Caudate nucleus (tissue), 63 donors: ENCODE measurements at places on chromosomes 13 and 19.

DNA sequence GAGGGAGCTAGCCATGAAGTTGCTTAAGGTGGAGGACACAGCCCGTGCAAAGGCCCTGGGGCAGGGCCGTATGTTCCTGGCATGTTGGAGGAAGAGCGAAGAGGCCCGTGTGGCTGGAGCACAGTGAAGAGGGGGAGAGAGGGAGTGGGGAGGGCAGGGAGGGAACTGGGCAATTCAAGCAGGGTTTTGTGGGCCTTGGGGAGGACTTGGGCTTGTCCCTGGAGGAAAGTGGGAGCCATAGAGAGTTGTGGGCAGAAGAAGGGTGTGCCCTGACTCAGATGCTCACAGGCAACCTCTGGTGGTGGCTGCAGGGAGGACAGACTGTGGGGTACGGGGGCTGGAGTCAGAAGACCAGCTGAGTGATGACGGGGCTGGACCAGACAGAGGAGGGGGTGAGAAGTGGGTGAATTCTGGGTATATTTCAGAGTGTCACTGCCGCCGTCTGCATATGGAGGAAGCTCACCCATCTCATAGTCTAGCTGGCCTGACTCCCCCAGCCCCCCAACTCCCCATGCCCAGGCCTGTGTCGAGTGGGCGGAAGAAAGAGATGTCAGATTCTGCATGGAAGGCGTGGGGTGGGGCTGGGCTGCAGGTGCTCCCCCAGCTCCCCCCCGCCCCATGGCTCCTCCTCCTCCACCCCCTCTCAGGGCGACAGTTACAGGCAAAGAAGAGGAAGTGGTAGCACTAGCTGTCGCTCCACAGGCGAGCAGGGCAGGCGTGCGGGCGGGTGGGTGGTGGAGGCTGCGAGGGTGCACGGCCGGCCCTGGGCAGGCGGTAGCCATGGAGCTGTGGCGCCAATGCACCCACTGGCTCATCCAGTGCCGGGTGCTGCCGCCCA is at the start of gene VAV1:
Gene VAV1 (plus strand): TSS at position 681 of the 838 bp plus-strand sequence. CDS start 100 bp downstream, at position 781.
- DNase-seq: no peak

DNA sequence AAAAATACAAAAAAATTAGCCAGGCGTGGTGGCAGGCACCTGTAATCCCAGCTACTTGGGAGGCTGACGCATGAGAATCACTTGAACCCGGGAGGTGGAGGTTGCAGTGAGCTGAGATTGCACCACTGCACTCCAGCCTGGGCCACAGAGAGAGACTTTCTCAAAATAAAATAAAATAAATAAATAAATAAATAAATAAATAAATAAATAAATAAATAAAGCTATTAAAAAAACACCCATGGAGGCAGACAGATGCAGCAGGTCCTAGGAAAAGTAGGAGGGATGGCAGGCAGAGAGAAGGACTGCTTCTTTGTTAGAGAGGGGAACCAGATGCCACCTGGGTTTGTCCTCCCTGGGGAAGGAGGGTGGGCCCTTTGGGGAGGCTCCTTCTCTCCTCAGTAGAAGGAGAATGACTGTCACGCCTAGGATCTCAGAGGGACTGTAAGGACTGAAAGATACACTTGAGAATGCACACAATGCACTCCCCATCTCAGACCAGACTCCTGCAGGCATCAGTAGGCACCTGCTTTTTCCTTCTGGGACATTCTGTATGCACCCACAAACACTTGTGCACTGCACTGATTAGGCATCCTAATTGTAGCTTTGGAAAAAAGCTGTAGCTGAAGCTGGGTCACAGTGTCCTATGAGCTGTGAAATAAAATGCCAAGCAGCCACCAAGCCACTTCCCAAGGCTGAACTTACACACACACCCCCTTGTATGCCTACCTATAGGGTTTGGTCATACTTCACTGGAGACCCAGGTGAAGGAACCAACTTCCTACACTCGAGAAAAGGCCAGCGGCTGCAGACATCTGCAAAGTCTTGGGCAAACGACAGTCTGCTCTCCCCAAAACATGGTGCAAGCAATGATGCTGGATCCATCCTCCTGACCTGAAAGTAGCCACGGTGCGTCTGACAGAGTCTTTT is 18.9 kb upstream of the SLC35E1 start:
- DNase-seq: no peak

- no peak for DNase-seq
Observed at GRCh38 chr13:20073775-20074174, 87.1 kb downstream of the GJA3 start.

GRCh38 chr19:7658219-7658686 is 10.6 kb upstream of the RETN start:
- DNase-seq: no peak

- no peak for DNase-seq
Observed at GRCh38 chr13:27641711-27642502, 20.2 kb downstream of the POLR1D start.

DNA sequence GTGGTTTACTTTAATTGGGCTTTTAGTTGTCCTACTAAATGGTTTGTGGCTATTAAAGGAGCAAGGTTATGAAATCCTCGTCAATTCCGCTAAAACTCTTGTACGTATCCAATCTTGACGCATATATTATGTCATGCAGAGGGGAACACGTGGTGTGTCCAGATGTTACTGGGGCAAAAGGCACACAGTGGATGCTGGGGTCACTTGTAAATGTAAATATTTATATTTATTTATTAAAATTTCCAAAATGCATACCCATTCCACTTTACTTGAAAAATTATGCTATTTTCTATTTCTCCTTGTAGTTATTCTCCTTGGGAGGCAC is 36.7 kb upstream of the SLC46A3 start:
- DNase-seq: no peak

DNA sequence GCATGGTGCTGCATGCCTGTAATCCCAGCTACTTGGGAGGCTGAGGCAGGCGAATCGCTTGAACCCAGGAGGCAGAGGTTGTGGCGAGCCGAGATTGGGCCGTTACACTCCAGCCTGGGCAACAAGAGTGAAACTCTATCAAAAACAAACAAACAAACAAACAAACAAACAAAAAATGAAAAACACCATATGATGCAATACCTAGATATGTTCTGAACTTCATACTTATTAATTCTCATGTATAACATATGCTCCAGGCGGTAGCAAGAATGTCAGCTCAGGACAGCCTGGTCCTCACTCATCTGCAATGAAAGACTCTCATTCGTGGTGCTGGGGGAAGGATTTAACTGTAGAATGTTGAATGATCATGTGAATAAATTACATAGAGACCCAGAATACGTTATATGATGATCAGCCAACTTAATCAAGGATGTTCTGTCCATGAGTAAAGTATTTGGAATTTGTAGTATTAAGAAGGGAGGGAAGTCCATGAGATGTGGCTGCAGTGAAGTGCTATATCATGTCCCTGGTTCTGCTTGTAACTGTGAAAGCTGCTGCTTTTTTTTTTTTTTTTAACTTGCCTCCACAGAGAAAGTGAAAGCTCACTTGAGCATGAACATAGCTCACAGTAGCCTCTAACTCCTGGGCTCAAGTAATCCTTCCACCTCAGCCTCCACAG is 206.8 kb downstream of the UQCRFS1 start:
- no peak for DNase-seq

DNA sequence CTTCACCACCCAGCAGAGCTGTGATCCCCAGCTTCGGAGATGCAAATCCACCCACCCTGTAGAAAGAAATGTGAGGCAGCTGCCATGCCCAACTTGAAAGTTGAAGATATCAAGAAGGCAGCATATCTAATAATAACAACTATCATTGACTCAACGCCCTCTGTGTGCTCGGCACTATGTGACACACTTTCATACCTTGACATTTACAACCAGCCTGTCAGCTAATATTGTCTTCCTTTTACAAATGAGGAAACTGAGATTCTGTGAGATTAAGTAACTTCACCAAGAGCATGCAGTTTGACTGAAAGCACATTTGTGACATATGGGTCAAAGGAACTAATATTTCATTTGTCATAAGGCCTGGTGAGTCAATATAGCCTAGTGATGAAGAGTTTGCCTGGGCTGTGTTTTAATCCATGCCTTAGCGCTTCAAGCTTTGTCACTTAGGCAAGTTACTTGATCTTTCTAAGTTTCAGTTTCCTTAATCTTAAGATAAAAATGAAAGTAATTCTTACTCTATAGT is 137.0 kb downstream of the FLT1 start:
- no peak for DNase-seq

- no peak for DNase-seq
Observed at GRCh38 chr19:51796195-51796679, 1.3 kb downstream of the FPR3 start.

DNA sequence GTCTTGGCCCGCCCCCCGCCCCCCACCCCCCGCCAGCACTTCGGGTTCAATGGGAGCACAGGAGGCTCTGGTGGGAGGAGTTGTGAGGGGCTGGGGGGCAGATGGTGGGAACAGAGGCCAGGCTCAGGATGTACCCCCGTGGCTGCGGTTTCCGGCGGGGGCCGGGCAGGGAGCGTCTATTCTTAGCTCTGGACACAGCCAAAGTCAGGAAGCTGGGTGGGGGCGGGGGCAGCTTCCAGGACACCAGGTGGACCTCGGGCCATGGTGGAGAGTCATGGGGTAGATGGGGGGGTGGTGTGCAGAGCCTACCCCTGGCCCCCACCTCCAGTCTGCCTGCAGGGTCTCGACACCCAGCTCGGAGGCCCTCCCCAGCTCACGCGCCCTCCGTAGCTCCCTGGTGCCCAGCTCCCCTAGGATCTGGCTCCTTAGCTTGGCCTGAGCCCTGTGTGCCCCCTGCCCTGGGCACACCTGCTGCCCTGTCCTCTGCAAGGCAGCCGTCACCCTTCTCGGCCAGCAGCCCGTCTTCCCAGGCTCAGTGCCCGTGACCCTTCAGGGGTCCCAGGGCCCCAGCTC is 2.2 kb upstream of the TBXA2R start:
- DNase-seq: no peak

- no peak for DNase-seq
Observed at GRCh38 chr13:25046985-25047511, 48.9 kb upstream of the PABPC3 start.

- DNase-seq: no peak
Observed at GRCh38 chr13:26540334-26540733, 17.1 kb upstream of the WASF3 start.

DNA sequence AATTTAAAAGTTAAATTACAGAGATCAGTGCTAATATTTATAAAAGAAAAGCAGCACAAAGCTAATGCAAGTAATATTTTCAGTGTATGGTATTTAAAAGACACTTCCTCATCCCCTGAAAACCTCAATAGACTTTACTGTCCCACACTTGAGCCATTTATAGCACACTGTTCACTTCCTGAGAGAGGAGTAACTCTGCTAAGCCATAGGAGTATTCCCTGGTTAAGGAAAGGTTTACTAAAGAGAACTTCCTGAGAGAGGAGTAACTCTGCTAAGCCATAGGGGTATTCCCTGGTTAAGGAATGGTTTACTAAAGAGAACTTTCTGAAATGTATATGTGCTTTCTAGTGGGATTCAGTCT is 159.4 kb downstream of the NHLRC3 start:
- no peak for DNase-seq

- no peak for DNase-seq
Observed at GRCh38 chr13:20824762-20825476, 51.2 kb upstream of the EEF1AKMT1 start.

GRCh38 chr19:17794731-17795494 is at the start of gene B3GNT3:
B3GNT3 (plus strand) TSS chr19:17795138; CDS start chr19:17807808, 12,670 bp downstream.
- no peak for DNase-seq

DNA sequence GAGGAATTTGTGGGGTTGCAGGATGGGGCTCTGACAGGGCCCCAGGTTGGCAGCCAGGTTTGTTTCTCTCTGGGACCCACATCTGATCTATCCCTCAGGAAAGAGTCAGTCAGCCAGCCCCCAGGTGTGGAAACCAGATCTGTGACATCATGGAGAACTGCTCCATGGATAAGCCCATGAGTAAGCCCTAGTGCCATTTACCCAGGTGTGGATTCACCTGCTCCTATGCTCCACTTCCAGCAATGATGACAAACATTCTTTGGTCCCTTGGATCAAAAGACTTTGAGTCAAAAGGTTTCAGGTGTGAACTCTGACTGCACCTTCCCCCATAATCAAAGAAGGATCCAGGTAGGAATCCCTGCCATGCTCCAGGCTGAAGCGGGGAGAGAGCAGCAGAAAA is 26.9 kb upstream of the IGFL4 start:
- no peak for DNase-seq

DNA sequence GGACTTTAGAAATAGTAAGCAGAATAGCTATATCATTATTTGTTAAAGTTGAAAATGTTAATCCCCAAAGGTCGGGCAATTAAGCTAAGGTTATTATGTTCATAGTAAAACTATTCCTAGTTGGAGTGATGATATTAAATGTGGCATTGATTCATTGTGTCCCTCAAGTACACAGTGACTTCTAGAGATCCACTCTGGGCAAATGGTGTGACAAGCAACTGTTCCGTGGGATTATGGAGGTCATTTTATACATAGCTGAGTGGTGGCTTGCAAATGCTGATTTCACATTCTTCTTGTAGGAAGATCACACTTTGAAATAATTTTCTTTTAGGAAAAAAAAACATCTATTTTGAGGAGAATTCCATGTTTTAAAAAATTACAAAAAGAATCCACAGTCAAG is 317.8 kb downstream of the ATP8A2 start:
- DNase-seq: no peak

GRCh38 chr13:33188093-33188882 is 97.3 kb downstream of the STARD13 start:
- no peak for DNase-seq

- no peak for DNase-seq
Observed at GRCh38 chr13:25844559-25845434, 207.0 kb downstream of the SHISA2 start.

DNA sequence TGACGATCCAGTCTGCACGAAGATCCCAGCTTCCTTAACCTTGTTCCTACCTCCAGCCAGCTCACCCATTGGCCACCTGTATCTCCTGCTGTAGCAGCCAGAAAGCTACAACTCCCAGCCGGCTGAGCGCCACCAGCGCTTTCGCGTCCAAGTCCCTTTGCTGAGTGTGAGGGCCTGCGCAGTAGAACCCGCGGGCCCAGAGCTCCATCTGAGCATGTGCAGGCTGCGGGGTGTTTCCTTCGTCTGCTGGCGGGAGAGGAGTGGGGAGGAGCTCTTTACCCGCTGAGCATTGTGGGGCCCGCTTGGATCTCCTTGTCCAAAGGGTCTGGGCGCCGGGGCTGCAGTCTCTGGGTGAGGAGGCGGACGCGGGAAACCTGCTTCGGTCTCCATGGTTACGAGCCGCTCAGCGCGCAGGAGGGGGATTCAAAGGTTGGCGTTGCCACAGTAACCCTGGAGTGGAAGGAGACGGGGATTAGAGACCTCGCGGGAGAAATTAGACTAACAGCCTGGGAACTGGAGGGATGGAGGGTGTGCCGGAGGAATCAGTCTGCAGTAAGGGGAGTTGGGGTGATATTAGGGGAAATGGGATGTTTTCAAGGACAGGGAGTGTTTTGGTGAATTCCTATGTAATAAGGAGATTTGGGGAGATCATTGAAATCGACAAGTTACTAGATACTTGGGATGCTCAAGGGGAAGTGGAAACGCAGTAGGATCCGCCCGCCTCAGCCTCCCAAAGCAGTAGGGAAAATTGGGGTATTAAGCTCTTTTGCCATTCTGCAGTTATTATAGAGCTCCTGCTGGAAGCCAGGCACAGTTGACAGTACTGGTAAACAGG is 33.5 kb downstream of the ZSWIM9 start:
- peak; percentile 98 for DNase-seq

GRCh38 chr13:28609926-28610325 is 49.0 kb upstream of the POMP start:
- DNase-seq: no peak

- DNase-seq: no peak
Observed at GRCh38 chr19:43597876-43598275, 1.5 kb downstream of the ZNF576 start.

GRCh38 chr13:93343097-93343496 is 116.5 kb downstream of the GPC6 start:
- DNase-seq: no peak
